ENCODE measurements at places on chromosomes 13 and 19.

DNA sequence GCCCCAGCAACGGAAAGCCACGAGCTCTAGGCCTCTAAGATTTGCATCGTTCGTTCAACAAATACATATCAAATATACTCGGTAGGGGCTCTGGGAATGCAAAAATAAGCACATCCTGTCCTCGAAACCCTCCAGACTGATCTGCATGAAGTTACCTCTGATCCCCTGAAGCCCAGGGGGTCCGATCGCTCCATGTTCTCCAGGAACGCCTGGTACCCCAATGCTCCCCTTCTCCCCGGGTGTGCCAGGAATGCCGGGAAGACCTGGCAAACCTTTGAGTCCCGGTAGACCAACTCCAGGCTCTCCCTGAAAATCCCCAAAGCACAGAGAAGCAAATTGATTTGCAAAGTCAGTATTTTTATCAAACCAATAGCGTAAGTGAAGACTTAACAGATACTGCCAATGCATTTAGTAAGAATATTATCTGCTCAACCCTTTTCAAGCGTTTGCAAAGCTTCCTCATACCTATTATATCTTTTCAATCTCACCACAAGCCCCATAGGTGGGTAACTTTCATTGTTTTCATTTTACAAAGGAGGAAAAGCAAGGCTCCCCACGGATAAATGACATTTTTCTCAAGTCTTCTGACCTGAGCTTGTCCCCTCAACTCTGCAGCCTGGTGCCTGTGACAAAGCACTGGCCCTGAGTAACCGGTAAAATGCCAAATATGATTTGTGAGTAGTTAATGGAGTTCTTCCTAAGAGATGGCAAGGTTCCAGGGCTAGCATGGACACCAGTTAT, 127.7 kb downstream of the COL4A1 start:
- DNase-seq, result no peak

DNA sequence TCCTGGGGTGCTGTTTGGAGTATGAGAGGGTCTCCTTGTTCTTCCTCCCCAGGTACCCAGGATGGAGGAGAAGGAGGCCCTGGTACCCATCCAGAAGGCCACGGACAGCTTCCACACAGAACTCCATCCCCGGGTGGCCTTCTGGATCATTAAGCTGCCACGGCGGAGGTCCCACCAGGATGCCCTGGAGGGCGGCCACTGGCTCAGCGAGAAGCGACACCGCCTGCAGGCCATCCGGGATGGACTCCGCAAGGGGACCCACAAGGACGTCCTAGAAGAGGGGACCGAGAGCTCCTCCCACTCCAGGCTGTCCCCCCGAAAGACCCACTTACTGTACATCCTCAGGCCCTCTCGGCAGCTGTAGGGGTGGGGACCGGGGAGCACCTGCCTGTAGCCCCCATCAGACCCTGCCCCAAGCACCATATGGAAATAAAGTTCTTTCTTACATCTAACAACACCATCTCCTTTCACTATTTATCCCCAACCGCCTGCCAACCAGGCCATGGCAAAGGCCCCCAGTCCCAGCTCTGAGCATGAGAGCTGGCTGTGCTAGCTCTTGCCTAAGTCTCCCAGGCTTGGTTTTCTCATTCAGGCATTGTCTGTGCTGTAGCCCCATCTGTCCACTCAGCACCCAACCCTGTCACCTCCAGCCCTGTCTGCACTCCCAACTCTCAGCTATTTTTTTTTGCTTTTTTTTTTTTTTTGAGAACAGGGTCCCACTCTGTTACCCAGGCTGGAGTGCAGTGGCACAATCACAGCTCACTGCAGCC, 11.2 kb downstream of the DKKL1 start:
- DNase-seq, result no peak

DNA sequence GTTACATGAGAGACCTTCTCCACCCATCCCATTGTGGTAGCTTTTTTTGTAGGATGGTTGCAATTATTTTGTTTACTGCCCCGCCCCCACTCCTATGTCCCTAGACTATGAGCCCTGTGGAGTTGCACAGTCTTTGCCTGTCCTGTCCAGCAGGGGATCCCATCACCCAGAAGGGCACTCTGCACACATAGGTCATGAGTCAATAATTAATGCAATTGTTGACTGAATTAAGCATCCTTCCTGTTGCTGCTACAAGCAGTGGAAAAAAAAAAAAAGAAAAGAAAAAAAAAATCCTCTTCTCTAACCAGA, 14.2 kb downstream of the C19orf81 start:
- DNase-seq, result no peak

DNA sequence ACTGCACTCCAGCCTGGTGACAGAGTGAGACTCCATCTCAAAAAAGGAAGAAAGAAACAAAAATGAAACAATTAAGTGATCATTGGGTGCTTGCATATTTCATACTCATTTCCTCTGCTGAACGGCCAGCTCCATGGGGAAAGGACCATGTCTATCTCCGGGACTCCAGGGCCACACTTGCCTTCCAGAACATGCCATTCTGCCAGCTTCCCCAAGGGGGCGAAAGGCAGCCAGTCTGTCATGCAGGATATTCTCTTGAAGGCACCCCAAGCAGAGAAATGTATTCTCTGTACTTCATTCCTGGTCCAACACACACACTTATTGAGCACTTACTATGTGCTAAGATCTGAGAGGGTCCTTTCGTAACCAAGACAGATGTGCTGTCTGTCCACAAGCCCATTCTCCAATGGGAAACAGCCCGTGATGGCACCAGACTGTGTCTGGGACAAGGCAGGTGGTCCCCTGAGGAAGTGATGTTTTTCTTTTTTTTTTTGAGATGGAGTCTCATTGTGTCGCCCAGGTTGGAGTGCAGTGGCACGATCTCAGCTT, 10.2 kb upstream of the CARM1 start:
- peak; percentile 23 for DNase-seq

DNA sequence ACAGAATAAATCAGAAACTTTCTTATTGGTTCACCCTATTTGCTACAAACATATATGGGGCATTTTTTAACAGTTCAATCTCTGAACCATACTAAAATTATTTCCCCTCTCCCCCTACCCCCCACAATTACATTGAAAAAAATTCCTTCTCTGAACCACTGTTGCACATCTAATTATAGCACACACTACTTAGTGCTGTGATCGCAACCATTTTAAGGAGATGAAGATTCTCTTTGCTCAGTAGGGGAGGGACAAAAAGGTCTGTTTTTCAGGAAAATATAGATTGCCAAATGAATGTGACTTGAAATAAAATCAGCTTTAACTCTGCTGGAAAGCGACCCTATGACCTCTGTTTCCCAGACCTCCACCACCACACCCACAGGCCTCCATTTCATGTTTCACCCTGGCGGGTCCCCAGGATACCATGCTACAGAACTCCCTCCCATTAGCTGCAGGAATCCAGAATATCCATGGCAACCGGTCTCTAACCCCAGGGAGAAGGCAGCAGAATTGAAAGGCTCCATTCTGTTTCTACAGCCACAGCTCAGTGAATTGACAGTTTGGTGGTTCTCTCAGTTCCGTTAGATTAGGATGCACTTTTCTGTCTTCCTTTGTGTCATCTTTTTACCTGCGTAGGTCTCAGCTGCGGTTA, 286.3 kb downstream of the TBC1D4 start:
- DNase-seq, result no peak

GRCh38 chr19:11064831-11065303, 24.4 kb upstream of the LDLR start:
- no peak for DNase-seq

- no peak for DNase-seq
These were observed 15.6 kb upstream of the KCNC3 start for GRCh38 chr19:50344661-50345318.

- peak; percentile 100 for DNase-seq
These were observed at the start of gene MZF1 for GRCh38 chr19:58572818-58573657. MZF1 (minus strand) TSS chr19:58573335; CDS start chr19:58571389, 1,946 bp downstream.

DNA sequence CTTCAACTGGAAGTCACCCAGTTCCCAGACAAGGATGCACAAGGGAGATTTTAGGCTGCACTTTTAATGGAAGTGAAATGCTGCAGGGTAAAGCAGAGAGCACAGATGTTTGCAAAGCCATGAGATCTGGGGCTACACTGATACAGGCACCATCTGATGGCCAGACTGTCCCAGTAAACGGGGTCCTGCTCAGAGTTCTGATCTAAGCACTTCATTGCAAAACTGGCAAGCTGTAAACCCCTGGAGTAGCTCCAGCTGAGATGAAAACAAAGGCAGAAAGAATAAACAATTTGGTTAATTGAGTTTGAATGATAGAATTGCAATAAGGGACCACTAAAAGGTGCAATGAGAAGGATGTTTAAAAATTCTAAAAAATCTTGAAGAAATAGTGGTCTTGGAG, 197.1 kb downstream of the OXGR1 start:
- no peak for DNase-seq

DNA sequence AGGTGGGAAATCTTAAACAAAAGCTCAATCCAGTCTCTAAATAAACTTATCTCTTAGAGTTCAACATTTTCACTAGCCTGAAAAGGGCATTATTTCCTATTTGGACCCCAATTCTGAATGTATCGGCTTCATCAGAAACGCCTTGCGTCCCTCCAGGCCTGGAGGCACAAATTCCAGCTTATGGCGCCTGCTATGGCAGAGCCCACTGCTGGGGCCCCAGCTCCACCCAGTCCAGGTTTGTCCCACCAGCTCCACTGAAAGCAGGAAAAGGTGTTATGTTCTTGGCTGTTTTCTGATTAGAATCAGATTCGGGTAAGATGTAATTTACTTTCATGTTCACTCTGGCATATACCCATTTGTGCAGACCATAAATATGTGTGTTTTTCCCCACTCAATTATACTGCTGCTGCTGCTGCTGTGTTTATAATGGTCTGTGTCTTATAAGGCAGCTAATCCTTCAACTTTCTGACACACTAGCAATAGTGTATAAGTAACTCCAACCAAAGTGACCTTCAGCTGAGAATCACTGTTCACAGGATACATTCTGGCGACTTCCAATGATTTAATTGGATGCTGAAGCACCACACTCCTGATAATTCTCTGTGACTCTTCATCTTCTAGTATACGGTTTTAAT, 6.4 kb downstream of the IRS2 start:
- no peak for DNase-seq

GRCh38 chr13:74675182-74675581, 541.0 kb upstream of the KLF12 start:
- DNase-seq, result no peak

GRCh38 chr13:77579959-77580358, 44.5 kb downstream of the SCEL start:
- no peak for DNase-seq

DNA sequence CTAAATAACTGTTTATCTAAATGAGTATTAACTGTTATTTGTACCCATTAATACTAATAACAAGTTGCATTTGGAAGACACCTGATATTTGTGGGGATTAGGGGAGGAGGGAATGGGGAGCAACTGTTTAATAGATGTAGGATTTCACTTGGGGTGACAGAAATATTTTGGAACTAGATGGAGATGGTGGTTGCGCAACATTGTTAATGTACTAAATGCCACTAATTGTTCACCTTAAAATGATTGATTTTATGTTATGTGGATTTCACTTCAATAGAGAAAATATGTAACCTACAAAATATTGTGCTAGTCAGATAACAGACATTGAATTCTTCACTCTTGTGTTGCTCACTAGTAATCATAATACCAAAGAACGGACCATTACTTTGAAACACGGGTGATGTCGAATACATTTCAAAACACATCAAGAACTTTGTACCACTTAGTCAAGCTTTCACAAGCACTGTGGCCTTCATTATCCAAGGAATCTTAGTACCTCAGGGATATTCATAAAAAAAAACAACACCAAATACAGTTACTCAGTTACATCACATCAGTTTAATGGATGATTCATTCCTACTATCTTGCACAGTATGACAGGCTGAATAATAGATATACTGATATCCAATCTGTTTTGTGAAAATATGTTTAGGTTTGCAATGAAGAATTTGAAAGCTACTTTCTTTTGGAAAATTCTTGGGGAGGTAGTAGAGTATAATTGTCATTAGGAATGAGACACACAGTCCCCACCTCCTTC, 721.8 kb downstream of the PCDH9 start:
- DNase-seq, result no peak

GRCh38 chr19:17236811-17237543, 8.7 kb downstream of the NR2F6 start:
- DNase-seq, result no peak
